ENCODE measurements at places on chromosomes 5 and 9.

GRCh38 chr9:4798281-4799032 lies 5.7 kb downstream of the RCL1 start:
- DNase-seq: no peak

- no peak for DNase-seq
These were observed 28.4 kb downstream of the RUSC2 start for GRCh38 chr9:35518225-35518821.

- DNase-seq: no peak
These were observed 119.5 kb upstream of the ZNF618 start for GRCh38 chr9:113756476-113757192.

GRCh38 chr5:151682751-151683331 lies 3.9 kb downstream of the SPARC start:
- no peak for DNase-seq

DNA sequence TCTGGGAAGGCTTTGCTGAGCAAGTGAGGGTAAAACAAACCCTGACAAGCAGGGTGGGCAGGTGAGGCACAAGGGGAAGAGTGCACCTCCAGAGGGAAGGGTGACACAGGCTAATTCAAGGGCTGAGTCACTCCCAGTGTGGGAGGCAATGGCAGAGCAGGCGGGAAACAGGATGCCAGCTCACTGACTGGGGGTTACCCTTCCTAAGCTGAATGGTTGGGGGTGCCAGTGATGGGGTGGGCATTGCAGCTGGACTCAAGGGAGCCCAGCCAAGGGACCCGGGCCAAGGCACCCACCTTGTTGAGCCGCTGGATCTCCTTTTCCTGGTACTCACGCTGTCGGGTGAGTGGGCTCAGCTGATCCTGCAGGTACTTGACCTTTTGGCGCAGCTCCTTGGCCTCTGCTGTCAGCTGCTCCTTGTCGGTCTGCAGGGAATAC lies 18.4 kb downstream of the GPX3 start:
- DNase-seq: peak; percentile 24

- DNase-seq: no peak
These were observed 719.0 kb downstream of the PTPRD start for GRCh38 chr9:9893837-9894236.

- no peak for DNase-seq
These were observed 165.9 kb downstream of the SMC2 start for GRCh38 chr9:104260004-104260403.

- DNase-seq: no peak
These were observed 116.9 kb downstream of the NPR3 start for GRCh38 chr5:32827981-32828380.

GRCh38 chr5:65986050-65986451 lies 59.7 kb downstream of the ERBIN start:
- no peak for DNase-seq

- peak; percentile 54 for DNase-seq
These were observed 107.0 kb downstream of the ZNF354C start for GRCh38 chr5:179166886-179167841.

GRCh38 chr5:87054821-87055220 lies 212.9 kb upstream of the RASA1 start:
- DNase-seq: no peak
